ENCODE measurements at places on chromosomes 3 and 15.

DNA sequence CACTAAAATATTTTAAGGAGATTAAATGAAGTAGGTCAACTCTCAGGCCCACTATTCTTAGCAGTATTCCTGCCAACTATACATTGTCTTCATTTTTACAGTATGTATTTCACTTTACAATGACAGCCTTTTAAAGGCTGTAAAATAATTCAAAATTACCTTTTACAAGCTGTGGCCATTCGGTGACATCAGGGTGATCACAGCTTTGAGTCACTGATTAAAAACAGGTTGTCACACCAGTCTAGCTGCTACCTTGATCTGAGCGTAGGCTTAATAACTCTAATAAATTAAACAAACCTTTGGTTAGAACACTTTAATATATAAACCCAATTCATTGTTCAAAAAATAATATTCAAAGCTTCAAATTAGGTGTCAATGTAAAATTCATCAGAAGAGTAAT lies 29.9 kb downstream of the UBE3A start:
- no peak for DNase-seq

- no peak for DNase-seq
Measured at GRCh38 chr3:151722856-151723255, 10.9 kb upstream of the AADACL2 start.

DNA sequence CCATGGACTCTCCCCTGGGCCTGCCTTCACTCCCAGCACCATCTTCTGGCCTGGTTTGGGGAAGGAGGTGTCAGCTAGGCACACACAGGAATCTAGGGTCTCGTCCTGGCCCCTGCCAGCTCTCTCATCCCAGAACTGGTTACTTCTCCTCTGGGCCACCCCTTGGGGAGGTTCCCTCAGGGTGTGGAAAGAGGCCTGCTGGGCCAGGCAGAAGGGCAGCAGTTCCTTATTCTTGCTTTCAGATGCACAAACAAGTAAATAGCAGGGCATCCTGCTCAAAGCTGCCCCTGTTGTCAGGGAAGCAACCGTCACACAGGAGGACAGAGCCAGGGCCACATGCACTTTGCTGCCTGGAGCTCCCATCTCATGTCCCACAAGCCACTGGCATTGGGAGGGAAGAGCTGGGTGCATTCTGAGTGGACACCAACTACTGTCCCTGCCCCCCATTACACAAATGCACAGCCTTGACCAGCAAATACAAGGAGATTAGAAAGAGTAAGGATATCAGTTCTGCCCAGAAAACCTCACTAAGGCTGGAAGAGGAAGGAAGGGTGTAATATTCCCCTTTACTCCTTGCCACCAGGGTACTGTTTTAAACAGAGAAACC lies 108.8 kb upstream of the HACD2 start:
- no peak for DNase-seq

DNA sequence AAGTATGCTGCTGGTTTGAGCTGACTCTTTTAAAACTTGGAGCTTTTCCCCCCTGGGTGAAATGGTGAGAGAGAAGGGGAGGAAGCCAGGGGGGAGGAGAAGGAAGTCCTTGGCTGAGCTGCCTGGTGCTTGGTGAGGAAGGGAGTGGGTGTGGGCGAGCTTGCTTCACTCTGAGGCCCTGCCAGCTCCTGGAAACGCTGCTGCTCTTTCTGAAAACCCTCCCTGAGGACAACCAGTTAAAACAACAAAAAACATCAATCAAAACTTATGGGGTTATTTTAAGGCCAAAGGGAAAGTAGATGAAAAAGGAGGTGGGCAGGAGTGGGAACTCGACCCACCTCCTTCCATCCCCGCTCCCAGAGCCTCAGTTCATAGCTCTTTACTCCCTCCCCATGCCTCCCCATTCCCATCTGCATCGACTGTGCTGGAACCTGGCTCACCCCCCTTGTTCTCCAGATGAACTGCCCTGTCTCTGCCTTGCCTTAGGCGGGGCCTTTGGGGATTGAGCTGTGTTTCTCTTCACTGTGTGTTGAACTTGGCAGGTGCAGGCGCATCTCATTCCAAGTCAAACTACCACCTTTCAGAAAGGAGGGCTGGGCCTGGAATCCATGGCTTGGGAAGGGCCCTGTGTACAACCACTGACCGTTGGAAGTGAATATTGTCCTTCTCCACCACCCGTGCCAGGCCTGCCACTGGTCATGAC lies 166.1 kb downstream of the ZNF621 start:
- DNase-seq = no peak

- no peak for DNase-seq
Measured at GRCh38 chr15:85496551-85497171, 116.3 kb downstream of the AKAP13 start.

GRCh38 chr3:73493543-73494308 lies 131.0 kb downstream of the PDZRN3 start:
- no peak for DNase-seq

- no peak for DNase-seq
Measured at GRCh38 chr3:126441256-126441880, 34.3 kb downstream of the ZXDC start.

DNA sequence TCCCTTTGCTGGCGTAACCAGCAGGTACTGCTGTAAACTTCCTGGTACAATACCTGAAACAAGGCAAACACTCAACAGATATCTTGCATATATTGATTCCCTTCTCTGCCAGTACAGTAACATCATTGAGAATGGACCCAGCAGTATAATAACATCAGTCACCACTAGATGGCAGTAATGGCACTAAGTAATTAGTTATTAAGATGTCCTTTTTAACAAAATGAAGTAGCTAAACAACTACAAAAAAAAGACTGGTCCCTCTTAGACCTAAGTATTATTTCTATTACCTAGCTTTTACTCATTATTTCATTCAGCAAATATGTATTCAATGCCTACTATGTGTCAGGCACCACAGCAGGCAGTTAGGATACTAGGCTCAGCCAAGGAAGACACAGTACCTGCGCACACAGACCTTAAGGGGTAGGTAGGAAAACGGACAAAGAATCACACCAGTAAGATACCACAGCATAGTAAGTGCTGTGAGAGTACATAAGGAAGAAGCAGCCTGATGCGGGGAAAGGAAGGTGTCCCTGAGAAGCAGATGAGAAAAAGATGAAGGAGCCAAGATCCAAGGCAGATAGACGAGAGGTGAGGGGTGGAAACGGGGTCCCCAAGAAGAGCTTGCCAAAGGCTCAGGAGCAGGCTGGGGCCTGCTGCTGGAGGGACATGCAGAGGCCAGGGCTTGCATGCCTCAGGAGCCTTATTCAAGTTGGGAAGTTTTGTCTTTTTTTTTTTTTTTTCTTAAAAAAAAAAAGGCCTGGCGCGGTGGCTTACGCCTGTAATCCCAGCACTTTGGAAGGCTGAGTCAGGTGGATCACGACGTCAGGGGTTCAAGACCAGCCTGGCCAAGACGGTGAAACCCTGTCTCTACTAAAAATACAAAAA lies 102.7 kb upstream of the CHD2 start:
- DNase-seq = no peak

DNA sequence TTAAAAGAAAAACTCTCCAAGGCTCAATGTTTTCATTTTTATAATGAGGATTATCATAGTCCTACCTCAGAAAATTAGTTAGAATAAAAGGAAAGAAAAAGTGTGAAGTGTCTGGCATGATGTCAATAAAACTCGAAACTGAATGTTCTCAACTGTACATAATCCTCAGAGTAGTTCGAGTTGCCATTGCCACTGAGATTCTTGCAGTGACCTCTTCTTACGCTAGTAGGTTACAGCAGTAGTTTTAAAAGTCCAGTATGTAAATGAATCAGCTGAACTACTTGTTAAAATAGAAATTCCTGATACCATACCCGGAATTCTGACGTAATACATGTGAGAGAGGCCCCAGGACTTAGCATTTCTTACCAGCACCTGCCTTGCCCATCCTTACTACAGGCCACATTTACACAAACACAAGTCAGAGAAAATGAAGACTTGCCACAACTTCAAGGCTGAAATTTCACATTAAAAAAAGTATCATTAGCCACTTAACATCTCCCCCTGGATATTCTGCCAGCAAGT lies 502.6 kb downstream of the FGF12 start:
- no peak for DNase-seq

GRCh38 chr15:98884894-98885293 lies 122.7 kb downstream of the PGPEP1L start:
- DNase-seq = no peak

DNA sequence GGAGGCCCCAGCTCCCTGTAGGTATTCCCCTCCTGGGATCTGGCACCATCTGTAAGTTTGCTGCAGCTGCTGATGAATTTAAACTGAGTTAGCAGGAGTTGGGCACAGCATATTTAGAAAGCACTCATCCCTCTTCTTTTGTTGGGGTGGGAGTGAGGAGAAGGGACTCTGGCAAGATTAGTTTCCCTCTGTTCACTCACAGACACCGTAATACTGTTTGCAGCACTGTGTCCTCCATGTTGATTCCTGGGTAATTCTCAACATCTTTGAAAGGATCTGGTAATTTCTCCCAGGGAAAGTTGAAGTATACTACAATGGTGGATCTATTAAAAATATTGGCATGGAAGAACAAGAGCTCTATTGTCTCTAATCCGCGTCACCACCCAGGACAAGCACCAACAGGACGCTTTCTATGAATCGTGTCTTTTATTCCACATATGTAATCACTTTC lies 173.3 kb downstream of the RBMS3 start:
- DNase-seq = no peak

DNA sequence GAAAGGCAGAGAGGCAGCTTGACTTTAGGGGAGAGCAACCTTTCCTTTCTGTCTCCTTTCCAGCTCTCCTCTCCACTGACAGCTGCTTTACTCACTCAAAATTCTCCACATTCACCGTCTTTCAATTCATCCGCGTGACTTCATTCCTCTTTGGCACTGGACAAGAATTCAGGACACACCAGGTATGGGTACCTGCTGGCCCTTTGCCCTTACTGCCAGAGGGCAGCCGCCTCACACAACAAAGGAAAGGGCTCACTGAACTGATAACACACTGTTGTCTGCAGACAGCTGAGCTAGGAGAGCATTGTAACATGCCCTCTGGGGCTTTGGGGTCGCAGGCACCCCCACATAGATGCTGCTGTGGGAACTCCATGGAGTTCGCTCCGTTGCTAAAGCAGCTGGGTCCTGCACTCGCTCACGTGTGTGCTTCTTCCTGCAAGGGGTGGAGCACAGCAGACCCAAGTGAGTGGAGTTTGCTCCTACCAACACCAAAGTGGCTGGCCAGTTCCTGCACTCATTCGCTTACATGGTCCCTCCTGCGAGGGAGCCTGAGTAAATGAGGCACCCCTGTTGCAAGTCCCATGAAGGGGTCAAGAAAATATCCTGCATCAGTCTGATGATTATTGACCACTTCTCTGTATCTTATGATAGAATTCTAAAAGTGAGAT lies 79.0 kb upstream of the SGO1 start:
- DNase-seq = no peak

GRCh38 chr3:43910750-43911149 lies 220.0 kb downstream of the ABHD5 start:
- no peak for DNase-seq

DNA sequence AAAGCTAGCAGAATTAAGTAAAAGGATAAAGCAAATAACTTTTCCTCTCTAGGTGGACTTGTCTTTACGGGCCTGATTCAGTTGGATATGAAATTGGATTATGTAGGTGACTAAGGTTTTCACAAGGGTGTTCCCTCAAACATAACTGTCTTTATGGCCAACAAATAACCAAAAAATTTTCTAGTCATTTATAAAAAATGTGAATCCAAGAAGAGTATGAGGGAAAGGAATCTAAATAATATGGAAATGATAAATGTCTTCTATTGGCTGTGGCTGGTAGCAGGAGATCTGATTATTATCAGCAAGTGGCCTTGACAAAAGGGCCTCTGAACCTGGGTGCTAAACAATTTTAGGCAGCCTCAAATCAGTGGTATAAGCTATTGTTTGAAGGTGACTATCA lies 594.0 kb upstream of the UBE2E2 start:
- DNase-seq = no peak

DNA sequence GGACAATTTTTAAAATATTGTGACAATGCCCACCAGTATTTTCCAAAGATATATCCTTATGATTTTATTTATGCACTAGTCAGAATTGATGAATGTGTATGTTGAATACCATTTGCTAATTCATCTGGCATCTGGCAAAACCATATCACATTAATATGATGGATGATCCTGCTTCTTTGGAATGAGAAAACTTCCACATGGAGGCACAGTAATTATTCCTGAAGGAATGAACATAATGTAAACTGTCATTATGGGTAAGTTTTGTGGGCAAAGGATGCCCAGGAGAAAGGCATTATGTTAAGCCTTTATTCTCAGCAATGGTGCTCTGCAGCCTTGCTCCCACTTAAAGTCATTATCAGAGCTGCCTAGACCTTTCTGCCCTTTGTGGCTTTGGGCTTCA lies 113.0 kb upstream of the MME start:
- no peak for DNase-seq

GRCh38 chr3:87041191-87041590 lies 50.2 kb upstream of the VGLL3 start:
- no peak for DNase-seq

DNA sequence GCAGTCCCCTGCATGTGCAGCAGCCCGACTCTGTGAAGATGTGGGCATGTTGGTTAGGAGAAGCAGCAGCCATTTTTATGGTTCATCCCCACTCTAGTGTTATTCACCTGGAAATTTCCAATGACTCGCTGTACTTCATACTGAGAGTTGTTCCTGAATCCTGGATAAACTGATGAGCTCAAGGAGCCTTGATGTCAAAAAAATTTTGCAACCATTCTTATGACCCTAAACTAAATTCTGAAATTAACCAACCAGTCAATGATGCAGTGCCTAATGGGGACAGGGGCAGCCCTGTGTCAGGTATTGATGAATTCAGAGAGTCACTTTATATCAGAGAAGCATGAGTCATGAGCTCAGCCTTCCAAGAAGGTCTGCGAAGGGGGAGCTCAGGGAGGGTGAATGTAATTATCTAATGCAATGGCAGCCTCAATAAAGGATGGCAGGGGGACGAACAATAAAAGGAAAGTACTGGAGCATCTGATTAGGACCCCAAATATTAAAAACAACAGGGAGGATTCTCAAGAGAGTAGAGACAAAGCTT lies 108.4 kb upstream of the VEPH1 start:
- DNase-seq = no peak

GRCh38 chr3:119631516-119631915 lies 28.9 kb downstream of the POPDC2 start:
- DNase-seq = no peak

GRCh38 chr3:177754508-177754921 lies 557.2 kb upstream of the TBL1XR1 start:
- DNase-seq = no peak

- DNase-seq = no peak
Measured at GRCh38 chr3:42653560-42654330, at the start of gene ZBTB47. Gene ZBTB47, plus strand, starts transcription at chr3:42653697. Its CDS starts 4,659 bp downstream, at chr3:42658356.

Measured in activated T-cell treated with anti-CD3 and anti-CD28 coated beads for 1 hour (primary cell).